ENCODE measurements at places on chromosomes 7 and 10.
A peak's percentile ranks its signal among the peaks of the same experiment; 100 is the strongest.

DNA sequence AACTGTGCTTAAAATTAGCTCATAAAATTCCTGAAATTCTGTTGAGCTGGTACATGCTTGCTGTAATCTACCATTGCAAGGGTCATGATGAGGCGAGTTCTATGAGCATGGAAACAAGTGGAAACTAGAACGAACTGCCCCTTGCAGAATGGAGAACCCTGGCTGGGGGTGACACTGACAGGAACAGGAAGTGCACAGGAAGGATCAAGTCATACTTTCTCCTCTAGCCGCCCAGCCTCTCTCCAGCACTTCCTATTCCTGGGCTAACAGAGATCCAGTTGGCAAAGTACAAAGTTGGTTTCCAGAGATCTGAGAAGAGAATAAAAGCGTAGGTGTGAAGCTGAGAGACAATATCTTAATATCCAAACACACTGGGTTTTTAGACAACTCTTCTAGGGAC lies 414.2 kb upstream of the PODXL start:
- no peak for DNase-seq

DNA sequence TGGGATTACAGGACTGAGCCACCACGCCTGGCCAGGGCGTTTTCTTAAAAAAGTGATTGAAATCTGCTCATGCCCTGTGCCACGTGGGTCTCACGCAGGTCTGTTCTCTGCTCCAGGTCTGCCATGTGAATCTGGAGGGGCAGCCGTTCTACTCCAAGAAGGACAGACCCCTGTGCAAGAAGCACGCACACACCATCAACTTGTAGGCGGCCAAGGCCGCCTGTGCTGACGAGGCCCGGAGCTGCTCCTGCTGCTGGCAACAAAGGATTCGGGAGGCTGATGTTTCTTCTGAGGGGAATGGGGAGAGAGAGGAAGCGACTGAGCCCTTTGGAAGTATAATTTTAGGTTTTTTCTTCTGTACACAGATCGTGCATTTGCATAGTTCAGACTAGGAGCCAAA lies 23.6 kb upstream of the BMPR1A start:
- DNase-seq, result no peak

DNA sequence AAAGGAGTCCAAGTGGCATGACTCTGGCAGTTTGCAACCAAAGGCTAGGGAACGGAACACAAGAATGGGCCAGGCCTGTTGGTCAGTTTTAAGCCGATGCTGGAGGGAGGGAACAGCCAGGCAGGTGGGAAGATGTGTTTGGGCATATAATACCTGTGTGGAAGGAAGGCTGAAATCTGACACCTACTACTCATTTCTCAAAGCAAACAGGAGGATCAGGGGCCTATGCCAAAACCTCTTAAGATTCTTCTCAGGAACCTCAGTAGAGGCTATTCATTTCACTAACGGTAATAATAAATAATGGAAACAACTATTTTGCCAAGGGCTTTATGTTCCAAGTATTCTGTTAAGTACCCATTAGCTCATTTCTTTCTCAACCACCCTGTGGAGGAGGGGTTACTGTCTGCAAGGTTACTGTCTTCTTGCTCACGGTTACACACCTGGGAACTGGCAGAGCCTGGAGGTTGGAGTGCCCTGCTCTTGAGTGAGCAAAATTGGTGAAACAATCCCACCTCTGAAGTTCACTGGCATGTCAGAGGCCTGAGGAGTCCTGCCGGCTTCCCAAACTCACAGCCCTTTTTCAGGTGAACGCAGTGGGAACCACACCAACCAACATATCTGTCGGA lies 35.5 kb downstream of the GOT1 start:
- no peak for DNase-seq

- no peak for DNase-seq
Measured at GRCh38 chr7:51062222-51062987, 254.2 kb downstream of the COBL start.

DNA sequence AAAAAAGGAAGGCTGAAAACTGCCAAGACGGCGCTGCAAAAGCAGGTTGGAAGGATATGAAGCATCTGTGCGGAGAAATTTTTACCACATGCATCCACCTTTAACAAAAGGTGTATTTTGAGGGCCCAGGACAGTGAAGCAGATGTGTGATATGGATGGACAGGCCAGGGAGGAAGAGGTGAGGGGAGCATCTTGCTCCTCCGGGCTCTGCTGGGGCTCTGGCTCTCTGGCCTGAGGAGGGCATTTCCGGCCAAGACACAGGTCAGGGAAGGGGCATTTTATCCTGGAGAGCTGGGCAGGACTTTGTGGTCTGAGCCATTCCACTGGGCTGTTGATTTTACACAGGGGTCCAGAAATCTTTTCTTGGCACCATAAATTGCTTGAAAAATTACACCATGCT lies 175.1 kb downstream of the ZMYND11 start:
- DNase-seq, result no peak

- DNase-seq, result no peak
Measured at GRCh38 chr7:151095828-151096475, 9.7 kb downstream of the AGAP3 start.

DNA sequence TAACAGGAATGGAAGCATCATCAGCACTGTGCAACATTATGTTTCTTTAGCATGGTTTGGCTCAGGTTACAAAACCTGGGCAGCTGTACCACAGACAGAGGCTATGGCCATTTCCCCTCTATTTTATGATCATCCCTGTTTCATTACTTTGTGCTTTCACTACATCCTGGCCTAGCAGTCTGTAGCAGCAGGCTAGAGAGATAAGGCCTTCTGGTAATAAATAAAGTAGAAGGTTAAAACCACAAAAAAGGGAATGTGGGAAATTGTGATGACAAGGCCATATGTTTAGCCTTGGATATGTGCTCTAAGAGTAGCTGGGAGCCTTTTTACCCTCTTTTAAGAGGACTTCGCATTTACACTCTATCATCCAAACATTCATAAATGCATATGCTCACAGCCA lies 266.2 kb upstream of the PHF14 start:
- no peak for DNase-seq

DNA sequence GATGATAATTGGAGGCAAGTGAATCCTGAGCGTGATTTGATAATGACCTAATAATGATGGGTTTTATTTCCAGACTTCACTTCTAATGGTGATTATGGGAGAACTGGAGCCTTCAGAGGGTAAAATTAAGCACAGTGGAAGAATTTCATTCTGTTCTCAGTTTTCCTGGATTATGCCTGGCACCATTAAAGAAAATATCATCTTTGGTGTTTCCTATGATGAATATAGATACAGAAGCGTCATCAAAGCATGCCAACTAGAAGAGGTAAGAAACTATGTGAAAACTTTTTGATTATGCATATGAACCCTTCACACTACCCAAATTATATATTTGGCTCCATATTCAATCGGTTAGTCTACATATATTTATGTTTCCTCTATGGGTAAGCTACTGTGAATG lies 79.6 kb downstream of the CFTR start:
- no peak for DNase-seq

GRCh38 chr7:142586611-142587010 lies 162.7 kb upstream of the PRSS1 start:
- DNase-seq, result no peak

DNA sequence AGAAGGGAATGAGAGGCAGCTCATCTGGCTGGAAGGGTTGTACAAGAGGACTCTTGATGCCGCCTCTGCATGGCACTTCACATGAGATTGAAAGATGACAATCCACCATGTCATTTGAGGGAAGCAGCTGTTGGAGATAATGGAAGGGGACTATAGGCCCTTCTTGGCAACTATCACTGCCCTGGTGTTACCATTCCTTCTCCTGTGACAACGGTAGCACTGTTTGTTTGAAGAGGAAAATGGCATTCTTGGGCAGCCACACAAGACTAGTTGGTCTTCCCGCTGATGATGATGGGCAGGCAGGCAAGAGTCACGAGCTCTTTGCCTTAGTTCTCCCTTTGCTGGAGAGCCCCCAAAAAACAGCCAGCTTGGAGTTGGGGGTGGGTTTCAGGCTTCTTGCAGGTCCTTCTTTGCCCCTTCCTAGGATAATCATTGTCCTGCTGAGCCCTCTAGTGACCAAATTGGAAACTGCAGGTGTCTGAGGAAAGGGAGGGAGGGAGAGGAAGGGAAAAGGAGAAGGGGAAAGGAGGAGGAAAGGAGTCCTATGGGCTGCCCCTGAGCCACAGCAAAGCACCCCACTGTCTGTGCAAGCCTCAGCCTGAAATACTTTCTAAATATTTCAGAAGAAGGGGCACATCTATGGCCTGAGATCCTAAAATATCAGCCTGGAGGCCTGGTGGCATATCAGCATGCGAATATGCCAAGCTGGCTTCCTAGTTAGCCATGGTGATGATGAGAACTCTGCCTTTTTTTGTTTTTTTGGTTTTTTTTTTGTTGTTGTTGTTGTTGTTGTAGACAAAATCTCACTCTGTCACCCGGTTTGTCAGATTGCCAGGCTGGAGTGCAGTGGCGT lies 165.6 kb upstream of the KMT2E start:
- DNase-seq, result peak; percentile 57

DNA sequence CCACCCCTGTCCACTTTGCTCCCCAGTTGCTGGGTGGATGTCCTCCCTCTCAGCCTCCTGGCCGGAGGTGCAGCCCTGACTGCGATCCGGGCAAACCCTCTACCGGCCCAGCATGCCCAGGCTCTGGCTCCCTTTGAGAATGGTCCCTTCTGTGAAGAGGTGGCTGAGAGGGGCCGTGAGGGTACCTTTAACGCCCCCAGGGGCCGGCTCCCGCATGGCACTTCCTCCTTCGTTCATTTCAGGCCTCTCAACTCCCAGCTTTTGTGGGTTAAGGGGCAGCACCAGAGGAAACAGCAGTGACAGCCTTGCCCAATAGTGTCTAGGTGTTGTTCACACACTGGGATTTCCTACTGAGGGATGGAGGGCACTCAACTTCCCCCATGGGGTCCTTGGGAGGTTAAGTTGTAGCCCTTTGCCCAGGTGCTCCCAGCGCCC lies 33.2 kb upstream of the HABP2 start:
- DNase-seq, result no peak

- peak; percentile 58 for DNase-seq
Measured at GRCh38 chr7:139855498-139856270, 26.6 kb downstream of the TBXAS1 start.

- DNase-seq, result peak; percentile 26
Measured at GRCh38 chr10:58064714-58065528, 202.8 kb downstream of the IPMK start.

DNA sequence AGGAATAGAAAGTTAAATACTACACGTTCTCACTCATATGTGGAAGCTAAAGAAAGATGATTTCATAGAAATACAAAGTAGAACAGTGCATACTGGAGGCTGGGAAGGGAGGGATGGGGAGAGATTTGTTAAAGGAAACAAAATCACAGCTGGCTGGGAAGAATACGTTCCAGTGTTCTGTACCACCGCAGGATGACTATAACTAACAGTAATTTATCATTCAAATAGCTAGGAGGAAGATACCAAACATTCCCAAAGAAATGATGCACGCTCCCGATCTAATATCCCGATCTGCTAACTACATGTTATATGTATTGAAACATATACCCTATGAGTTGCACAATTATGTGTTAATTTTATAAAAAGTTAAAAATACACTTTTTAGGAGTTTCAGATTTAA lies 162.3 kb downstream of the ZMYND11 start:
- DNase-seq, result no peak

- no peak for DNase-seq
Measured at GRCh38 chr7:36606976-36607720, 117.1 kb downstream of the AOAH start.

GRCh38 chr10:103847909-103848468 lies 7.4 kb downstream of the SH3PXD2A start:
- DNase-seq, result no peak

- DNase-seq, result no peak
Measured at GRCh38 chr10:98638920-98639319, 192.2 kb upstream of the HPS1 start.

DNA sequence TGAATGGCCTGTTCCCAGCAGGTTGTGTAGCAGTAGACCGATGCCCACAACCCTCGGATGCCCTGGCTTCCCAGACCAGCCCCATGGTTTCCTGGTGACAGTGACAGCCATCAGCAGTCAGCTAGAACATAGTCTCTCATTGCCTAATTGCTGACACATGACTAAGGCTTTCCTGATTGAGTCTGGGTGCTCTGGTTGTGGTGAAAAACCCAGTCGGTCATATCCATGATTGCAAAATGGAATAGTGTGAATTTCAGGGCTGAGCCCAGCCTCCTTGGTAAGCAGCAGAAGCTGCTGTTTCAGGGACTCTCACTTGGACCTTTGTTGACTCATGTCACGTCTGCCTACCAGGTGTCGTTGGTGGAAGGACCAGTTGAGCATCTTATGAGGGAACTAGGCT lies 36.6 kb downstream of the POR start:
- DNase-seq, result no peak

GRCh38 chr10:88754287-88754686 lies 5.5 kb upstream of the LIPN start:
- DNase-seq, result no peak

DNA sequence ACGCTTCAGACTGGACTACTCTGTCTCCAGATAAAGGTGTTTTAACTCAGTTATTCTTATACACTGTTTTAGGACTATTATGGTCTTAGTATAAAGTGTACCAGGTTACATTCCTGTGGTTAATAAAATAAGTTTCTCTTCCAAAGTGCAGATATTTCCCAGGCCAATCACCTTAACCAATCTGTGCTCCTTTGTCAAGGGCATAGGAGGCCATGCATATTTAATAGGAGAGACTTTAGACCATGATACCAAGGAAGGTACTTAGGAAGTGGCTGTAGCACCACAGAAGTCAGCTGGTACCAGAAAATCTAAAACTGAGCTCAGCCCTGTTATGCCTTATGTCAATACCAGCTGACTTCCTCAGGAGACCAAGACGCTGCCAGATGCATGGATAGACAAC lies 226.5 kb upstream of the TMEM72 start:
- no peak for DNase-seq

GRCh38 chr10:48501226-48501625 lies 103.6 kb downstream of the ARHGAP22 start:
- DNase-seq, result no peak

GRCh38 chr10:32854435-32854834 lies 103.6 kb downstream of the ITGB1 start:
- DNase-seq, result no peak

DNA sequence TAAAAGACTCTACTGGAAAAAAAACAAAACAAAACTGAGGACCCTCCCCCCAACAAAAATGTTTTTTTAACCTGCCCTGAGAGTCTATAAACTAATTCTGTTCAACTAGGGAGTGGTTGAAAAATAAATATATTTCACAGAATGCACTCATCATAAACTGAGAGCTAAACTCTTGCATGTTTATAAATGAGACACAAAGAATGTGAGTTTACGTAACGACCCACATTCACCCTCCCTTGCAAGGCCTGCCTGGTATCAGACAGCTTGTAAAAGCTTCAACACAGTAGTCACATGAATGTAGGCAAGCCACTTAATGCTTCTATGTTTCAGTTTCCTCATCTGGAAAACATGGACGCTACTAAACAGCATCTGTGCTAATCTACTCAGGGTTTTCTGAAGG lies 50.3 kb downstream of the JAZF1 start:
- no peak for DNase-seq

DNA sequence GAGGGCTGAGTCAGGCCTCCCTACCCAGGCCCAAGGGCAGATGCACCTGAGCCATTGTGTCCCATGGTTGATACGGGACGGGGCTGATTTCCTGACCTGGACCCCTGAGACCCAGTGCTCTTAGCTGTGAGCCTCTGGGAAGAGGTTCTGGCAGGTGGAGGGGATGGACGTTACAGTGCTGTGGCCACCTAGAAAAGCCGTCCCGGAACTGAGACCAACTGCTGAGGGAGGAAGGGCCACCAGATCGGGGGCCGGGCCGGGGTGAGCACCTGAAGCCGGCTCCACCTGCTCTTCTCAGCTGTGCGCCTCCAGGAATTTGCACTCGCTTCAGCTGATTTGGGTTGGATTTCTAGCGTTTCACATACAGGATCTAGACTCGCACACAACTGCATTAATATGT lies 35.4 kb downstream of the CHST12 start:
- no peak for DNase-seq

- no peak for DNase-seq
Measured at GRCh38 chr7:41567731-41568114, 135.2 kb downstream of the INHBA start.

All from GM13976 (cell line).